Urothelium cell line (cell line): ENCODE measurements at places on chromosomes 7 and 10.

DNA sequence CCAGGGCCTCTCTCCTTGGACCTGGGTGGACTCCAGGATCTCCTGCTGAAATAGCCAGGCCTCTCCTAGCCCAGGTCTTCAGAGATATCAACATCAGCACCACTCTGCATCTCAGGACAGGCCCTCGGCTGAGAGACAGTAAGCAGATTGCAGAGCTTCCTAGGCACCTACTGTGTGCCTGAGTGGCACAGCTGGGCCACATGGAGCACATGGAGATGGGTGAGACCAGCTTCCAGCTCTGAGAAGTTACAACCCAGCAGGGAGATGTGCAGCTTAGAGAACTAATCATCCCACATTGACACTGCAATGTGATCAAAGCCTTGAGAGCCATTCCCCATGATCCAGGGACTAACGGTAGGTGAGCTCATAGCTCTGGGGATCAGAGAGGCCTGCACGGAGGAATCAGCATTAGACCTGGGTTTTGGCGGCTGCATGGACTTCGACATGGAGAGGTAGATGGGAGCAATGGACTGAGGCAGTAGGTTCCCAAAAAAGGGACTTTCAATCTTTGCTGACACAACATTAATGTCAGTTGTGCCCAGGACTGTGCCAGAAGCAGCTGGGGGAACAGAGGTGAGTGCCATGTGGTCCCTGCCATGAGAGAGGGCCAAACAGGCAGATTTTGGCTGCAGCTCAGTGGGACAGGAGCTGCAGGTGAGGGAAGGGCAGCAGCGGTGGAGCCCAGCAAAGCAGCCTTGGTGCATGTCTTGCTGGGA lies 76.0 kb upstream of the LEP start:
- no peak for DNase-seq

- DNase-seq: no peak
Observed at GRCh38 chr7:335358-336148, 45.6 kb downstream of the FOXL3 start.

- no peak for DNase-seq
Observed at GRCh38 chr7:136403591-136403990, 426.4 kb upstream of the MTPN start.

DNA sequence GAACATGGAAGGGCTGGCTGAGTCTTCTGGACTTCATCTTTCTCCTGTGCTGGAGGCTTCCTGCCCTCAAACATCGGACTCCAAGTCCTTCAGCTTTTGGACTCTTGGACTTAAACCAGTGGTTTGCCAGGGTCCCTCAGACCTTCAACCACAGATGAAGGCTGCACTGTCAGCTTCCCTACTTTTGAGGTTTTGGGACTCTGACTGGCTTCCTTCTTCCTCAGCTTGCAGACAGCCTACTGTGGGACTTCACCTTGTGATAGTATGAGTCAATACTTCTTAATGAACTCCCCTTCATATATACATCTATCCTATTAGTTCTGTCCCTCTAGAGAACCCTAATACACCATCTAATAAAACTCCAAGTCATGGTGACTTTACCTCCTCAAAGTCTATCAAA lies 4.0 kb upstream of the CLEC5A start:
- no peak for DNase-seq

GRCh38 chr7:80412842-80413241 lies 99.0 kb downstream of the GNAT3 start:
- DNase-seq: no peak

GRCh38 chr7:102417105-102417504 lies 16.3 kb upstream of the ORAI2 start:
- no peak for DNase-seq

- DNase-seq: no peak
Observed at GRCh38 chr7:26735976-26736600, 128.3 kb downstream of the SKAP2 start.

- peak; percentile 89 for DNase-seq
Observed at GRCh38 chr7:27346531-27347275, 104.1 kb downstream of the EVX1 start.

GRCh38 chr10:130740915-130741750 lies 570.4 kb downstream of the TCERG1L start:
- DNase-seq: no peak

DNA sequence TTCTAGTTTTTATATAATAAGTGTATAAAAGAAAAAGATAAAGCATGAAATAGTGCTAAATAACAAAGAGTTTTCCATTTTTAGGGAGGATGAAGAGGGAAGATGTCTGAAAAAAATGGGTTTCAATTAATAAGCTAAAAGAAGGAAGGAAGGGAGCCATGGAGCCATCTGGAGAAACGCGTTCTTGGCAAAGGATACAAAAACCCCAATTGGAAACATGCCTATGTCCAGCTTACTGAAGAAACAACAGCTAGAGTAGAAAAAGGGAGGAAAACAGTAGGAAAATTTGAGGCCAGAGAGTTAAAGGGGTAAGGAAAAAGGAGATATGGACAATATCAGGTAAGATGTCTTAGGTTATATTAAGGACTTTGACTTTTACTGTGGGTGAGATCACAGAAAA lies 416.2 kb upstream of the GHITM start:
- DNase-seq: no peak

DNA sequence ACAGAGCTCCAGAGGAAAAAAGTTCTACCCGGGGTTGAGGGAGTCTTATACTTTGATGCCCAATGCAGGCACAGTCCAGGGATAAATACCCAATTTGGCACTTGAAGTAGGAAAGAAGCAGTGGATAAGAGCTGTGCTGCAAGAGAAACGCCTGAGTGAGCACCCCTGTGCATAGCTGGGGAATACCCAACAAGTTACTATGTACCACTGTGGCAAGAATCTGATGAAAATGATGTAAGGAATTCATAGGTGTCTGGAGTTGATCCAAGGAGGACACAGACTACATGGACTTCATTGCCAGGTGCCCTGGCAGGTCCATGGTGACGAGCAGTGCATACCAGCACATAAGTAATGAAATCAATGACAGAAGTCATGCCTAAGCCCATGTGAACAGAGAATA lies 183.7 kb upstream of the FEZF1 start:
- no peak for DNase-seq

GRCh38 chr10:114811862-114812261 lies 9.7 kb upstream of the FHIP2A start:
- no peak for DNase-seq

DNA sequence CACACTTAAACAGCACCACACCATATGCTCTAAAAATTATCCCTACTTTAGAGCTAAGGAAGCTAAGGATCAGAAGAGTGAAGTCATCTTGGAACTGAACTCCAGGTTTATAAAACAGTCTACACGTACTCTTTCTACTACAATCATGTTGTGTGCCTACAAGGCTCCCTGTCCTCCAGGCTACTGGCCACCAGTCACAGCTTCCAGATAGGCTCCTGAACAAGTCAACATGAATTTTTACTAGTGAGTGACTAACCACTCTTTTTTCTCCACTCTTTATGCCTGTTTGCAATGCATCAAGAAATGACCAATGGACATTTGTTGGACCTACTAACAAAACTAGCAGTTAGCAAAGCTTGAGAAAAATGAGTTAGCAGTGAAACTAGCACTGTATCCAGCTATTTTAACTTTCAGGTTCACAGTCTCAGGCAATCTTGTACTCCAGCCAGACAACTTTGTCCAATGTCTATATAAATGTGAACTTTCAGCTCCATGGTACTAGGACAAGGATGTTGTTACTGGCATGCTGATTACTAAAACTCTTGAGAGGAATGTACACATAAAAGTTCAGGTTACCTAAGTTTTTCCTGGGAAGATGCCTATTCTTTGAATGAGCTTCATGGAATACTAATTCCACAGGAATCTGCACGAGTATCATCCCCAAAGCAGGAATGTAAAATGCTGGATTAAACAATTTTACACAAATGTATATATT lies 180.0 kb downstream of the BTAF1 start:
- DNase-seq: no peak

- DNase-seq: peak; percentile 55
Observed at GRCh38 chr7:94449151-94449725, 54.5 kb downstream of the COL1A2 start.

DNA sequence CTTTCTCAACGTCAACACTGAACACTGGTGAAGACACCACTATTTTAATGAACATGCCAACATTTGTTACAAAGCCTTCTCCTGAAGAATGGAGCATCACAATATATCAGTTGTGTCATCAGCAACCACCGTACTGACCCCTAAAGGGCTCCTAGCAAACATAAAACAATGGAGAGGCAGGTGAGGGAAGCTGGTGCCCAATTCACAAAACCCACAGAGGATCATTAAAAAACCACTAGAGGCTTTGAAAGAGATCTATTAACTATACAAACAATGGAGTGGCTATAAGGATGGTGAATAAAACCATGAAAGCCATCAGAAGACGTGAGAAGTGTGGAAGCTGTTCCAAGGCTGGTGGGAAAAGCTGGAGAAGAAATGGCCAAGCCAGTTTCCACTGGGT lies 150.8 kb downstream of the FAM107B start:
- no peak for DNase-seq

GRCh38 chr10:81724431-81724830 lies 150.6 kb upstream of the NRG3 start:
- DNase-seq: no peak

DNA sequence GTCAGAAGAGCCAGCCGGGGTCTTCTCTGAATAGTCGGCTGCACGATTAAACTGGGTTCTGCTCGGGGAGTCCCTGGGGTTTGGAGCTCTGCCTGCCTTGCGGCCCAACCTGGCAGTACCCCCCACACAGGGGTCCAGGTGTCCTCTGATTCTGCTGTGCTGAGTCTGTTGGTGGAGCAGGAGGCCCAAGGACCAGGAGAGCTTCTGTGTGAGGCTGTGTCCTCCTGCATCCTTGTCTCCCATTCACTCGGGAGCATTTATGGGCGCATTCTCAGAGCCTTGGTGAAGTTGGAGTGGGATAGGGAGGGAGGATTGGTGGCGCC lies 14.2 kb downstream of the INPP5A start:
- no peak for DNase-seq

- no peak for DNase-seq
Observed at GRCh38 chr10:25797888-25798429, 136.1 kb upstream of the MYO3A start.

DNA sequence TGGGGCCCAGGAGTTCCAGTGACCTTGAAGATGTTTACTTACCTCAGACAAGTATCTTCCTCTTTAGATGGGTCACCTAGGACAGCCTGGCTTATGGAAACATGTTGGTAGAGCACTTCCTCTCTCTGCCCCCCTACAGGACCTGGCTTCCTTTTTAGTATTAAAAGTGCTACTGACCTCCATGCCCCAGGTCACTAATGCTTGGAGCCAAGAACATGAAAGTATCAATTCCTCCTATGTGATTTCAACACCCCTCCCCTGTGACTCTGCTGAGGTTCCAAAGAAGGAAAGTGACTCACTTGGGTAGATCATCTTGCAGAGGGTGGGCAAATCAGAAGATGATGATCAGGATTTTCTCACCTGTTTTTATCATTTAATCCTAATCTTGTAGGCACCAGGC lies 125.3 kb upstream of the CCDC6 start:
- DNase-seq: no peak

DNA sequence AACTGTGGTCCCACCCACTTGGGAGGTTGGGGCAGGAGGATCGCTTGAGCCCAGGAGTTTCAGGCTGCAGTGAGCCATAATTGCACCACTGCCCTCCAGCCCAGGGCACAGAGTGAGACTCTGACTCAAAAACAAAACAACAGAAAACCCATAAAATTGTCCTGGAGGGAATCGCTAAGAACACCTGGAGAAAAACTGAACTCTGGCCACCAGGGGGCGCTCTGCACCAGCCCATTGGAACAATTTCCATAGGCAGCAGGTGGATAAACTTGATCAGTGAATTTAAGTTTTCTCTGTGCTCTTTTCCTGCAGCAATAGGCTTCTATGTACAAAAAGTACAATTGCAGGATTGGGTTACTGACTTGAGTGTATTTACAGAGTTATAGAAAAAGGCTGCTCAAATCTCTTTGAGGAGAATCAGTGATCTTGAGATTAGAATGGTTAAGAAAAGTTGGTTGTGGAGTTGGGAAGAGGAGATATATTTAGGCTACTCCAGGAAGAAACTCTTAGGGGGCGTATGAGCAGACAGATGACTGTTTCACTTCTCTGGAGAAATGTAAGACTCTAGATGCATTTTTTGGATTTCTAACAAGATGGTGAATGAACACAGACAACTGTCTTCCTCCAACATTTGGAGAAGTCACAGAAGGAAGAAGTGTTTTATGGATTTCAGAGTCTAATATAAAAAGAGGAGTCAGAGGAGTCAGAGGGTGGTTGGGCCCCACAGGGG lies 274.9 kb upstream of the GALNT17 start:
- DNase-seq: peak; percentile 72

DNA sequence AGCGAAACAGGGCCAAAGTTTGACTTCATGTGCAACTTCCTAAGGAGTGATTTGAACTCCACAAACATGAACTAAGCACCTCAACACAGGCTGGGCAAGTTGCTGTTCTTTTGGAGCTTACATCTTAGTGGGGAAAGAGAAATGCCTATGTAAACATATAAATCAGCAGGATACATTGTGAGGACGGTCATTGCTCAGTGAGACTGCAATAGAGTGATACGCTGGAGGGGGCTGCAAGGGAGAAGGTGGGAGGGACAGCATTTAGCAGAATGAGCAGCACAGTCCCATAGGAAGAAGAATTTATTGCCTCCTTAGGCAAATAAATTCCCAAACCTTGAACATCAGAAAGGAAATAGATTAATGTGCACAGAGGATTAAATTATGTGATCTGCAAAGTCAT lies 90.0 kb downstream of the EGFR start:
- no peak for DNase-seq

GRCh38 chr10:103854265-103854685 lies 1.1 kb downstream of the SH3PXD2A start:
- peak; percentile 45 for DNase-seq

DNA sequence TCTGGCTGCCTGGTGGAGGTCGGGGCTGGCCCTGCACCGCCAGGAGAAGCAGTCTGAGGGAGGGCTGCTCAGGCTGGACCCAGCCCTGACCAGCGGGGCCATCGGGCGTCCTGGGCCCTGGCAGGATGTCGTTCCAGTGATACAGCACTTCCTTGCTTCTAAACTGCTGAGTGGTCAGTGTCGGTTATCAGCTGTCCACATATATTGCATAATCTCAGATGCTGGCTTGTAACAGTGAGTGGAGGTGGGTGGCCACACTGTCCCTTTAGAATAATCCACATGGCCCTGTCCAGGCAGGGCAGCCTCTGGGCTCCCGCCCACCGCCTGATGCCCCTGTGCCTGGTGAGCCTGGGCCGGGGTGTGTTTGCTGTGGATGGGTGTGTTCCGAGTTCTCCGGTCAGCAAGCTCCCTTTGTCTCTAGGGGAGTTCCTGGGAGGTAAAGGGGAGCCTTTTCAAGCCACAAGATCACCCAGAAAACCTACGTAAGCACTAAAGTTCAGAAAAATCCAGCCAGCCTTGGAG lies 86.1 kb downstream of the LHPP start:
- no peak for DNase-seq

- no peak for DNase-seq
Observed at GRCh38 chr10:69088471-69088769, 517 bp downstream of the SRGN start.
